Neural progenitor cell (in vitro differentiated cells): ENCODE measurements at places on chromosomes 1 and 21. TPM values are rescaled to one million over a fixed set of nuclear protein-coding genes. Genes with fewer than 3 reads are reported as not detected.

BOLA1 gene
- total RNA-seq, result 2.4 and 13.7 TPM in 2 replicates

DNA sequence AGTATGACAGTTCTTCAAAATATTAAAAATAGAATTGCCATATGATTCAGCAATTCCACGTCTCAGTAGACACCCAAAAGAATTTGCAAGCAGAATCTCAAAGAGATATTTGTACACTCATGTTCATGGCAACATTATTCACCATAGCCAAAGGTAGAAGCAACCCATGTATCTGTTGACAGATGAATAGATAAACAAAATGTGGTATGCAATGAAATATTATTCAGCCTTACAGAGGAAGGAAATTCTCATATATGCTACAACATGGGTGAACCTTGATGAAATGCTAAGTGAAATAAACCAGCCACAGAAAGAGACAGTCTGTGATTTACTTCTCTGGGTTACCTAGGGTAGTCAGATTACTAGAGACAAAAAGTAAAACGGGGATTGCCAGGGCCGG, 47.0 kb downstream of the NAV1 start:
- DNase-seq, result no peak
- H3K4me3 ChIP-seq, result no peak overlapping the region
- H3K27ac ChIP-seq, result no peak overlapping the region

GRCh38 chr1:174080819-174081218, 58.7 kb upstream of the RC3H1 start:
- no peaks in the 10 kb centered on the region for H3K27me3 ChIP-seq
- no peaks in the 10 kb centered on the region for H3K36me3 ChIP-seq
- no peak overlapping the region for H3K27ac ChIP-seq
- DNase-seq, result no peak

GPR153 gene
- 8.4 and 27.3 TPM in 2 replicates for total RNA-seq
